ENCODE measurements at places on chromosomes 4 and X. TPM values are rescaled to one million over a fixed set of nuclear protein-coding genes. Genes with fewer than 3 reads are reported as not detected.

The ODAPH gene
- 0.41 TPM for total RNA-seq

GRCh38 chr4:122129061-122129460, 23.1 kb upstream of the BLTP1 start:
- no peak for DNase-seq

GRCh38 chr4:156313497-156313896, 359.8 kb upstream of the CTSO start:
- DNase-seq, result no peak

GRCh38 chr4:175996206-175996605, 69.4 kb upstream of the WDR17 start:
- DNase-seq, result no peak

DNA sequence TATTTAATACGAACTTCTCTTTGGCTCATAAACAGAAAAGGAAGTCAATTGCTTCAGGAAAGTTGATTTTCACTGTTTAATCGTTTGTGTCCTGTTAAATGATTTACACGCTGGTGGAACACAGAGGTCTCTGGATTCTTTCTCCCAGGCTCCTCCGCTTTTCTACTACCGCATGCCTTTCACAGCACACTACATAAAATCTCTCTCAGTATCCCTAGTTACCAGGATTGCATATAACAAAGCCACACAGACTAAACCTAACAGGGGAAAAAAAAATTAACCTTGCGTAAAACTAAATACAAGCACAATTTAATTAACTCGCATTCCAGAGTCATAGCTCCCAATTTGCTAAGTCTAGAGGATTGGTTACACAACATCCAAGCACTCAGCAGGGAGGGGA, 133.9 kb downstream of the CORIN start:
- DNase-seq, result peak; percentile 55

GRCh38 chrX:155956649-155957048, 40.8 kb upstream of the IL9R start:
- no peak for DNase-seq

DNA sequence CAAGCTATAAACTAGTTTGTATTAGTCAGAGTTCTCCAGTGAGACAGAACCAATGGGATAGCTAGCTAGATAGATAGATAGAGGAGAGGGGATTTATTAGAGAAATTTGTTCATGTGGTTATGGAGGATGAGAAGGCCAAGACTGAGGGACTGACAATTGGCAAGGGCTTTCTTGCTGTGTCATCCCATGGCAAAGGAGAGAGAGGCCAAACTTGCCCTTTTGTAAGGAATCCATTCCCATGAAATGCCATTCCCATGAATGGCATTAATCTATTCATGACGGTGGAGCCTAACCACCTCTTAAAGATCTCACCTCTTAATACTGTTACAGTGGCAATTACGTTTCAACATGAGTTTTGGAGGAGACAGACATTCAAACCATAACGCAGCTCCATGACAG, 58.1 kb downstream of the LINC00632 start:
- no peak for DNase-seq

- DNase-seq, result no peak
These were observed 66.5 kb downstream of the SHROOM4 start for GRCh38 chrX:50747471-50747900.

DNA sequence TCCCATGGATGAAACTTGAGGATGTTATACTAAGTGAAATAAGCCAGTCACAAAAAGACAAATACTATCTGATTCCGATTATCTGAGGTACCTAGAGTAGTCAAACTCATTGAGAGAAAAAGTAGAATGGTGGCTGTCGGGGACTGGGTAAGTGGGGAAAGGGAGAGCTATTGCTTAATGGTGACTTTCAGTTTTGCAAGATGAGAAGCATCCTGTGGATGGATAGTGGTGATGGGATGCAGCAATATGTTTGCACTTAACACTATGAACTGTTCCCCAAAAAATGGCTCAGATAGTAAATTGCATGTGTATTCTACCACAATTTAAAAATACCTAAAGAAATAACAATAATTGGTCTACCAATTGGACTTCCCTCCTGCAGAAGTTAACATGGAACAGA, 181.5 kb downstream of the SHROOM3 start:
- no peak for DNase-seq

The PALLD gene
- 77.4 TPM for total RNA-seq

The GAGE12E gene
- total RNA-seq, result not detected

The ADGRG4 gene
- not detected for total RNA-seq

DNA sequence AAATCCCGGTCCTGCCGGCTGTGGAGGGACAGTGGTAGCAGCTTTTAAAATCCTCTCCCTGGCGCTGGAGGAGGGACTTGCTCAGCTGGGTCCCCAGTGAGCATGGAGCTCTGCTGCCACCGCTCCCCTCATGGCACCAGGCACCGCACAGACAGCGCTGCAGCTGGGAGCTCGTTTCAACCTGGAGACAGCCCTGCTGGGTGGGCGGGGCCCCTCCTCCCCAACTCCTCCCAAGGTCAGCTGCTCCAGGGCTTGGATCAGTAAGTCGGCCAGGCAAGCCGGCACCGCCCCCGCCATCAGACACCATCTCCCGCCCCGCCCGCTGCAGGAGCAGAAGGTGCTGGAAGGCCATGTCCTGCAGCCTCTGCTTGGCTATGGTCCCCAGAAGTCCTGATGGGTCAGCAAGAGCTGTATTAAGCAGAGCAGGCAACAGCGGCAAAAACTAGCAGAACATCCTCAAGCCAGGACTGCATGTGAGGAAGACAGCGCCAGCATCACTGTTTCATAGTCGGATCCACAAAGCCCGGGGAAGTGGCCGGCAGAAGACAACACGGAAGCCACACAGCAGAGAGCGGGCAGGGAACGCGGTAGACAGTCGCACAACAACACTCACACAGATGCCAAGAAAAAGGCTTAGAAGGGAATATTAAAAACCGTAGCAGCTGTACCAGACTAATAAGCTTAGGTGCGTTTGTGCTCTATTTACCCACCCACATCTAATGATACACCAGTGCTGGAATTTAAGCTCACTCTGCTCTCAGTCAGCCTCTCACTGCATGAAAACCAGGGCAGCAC, 16.2 kb downstream of the ZFYVE28 start:
- no peak for DNase-seq

The USP17L26 gene
- total RNA-seq, result not detected

The GPR78 gene
- not detected for total RNA-seq

DNA sequence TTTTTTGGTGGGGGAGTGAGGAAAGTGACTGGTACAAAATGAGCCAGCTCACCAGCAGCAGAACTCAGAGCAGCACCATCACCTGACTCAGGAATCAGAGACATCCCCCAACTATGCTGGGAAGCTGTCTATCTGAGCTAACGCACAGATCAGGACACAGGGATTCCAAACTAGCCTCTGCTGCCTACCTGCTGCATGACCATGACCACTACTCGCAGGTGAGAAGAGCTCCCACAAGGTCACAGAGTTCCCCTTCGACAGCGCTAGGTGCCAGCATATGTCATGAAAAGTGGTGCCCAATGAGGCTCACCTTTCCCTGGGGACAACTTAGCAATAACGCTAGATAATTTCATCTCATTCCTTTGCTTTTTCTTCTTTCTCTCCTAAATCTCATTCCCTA, 662.6 kb upstream of the CPEB2 start:
- DNase-seq, result no peak

DNA sequence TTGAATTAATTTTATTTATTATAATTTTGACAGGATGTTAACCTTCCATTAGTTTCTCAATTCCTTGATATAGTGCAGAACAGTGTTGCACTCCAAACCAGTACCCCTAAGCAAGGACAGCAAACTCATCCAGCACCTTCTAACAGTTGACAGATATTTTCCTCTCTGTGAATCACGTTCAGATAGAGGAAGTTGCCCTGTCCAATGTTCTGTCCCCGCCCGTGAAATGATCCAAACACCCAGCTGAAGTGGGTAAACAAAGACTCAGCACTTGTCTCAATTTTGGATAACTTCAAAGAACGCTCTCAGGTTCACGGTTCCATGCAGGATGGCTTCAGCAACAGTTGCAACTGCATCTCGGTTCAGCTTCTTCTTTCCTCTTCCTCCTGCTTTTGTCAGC, 1240.0 kb upstream of the ADGRL3 start:
- no peak for DNase-seq

- DNase-seq, result no peak
These were observed 582.6 kb downstream of the RAPGEF2 start for GRCh38 chr4:159685340-159686092.

The LNX1 gene
- 6.9 TPM for total RNA-seq

The F9 gene
- total RNA-seq, result not detected

DNA sequence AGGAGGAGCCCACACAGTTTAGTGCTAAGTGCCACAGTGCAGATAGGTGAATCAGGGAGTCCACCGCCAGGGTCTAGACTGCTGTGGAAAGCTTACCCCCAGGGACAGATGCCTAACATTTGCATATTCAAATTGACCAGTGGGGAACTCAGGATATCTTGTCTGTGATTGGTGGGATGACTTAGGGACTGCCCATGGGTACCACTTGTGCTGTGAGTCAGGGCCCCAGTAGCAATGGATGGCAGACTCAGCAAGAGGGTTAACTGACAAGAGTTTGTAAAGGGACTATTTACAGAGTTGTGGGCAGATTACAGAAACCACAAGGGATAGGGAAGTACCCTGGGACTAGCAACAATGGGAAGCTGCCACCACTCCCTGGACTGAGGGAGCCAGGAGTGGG, 282.1 kb downstream of the BCOR start:
- no peak for DNase-seq

The PAGE2 gene
- total RNA-seq, result not detected

GRCh38 chrX:68669871-68670270, 22.4 kb downstream of the STARD8 start:
- no peak for DNase-seq

All from kidney epithelial cell (primary cell).